ENCODE measurements at places on chromosomes 3 and 15.

GRCh38 chr15:68418611-68419161 lies 13.3 kb downstream of the ITGA11 start:
- DNase-seq: no peak

DNA sequence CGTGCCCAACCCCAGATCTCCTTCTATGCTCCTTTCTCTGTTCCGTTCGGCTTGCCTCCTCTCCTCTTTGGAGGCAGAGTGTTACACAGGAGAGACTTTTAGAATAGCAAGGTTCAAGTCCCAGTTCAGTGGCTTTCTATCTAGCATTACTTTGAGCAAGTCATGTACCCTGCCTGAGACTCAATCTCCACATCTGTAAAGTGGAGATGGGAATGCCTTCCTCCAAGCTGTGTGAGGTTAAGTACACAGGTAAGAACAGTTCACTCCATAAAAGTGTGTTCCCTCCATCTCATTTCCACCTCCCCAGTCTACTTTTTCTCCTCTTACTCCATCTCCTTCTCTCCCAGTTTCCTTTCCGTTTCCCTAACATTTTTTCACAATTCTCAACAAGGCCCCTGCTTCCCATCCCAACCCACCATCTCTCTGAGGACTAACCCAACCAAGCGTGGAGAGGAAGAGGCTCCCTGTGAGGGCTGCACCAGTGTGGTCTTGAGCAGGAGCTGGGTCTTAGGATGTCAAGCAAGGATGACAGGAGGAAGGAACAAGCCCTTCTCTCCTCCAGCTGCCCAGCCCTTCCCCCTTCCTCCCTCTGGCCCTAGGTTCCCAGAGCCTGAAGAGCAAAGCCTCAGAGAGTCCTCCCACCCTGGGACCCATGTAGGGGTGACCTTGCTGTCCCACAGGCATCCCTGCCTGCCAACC lies 6.4 kb downstream of the ATP8B4 start:
- DNase-seq: no peak

- DNase-seq: no peak
Measured at GRCh38 chr3:14397531-14397930, 4.9 kb upstream of the SLC6A6 start.

- DNase-seq: no peak
Measured at GRCh38 chr15:91429973-91430372, 329.9 kb downstream of the SV2B start.

DNA sequence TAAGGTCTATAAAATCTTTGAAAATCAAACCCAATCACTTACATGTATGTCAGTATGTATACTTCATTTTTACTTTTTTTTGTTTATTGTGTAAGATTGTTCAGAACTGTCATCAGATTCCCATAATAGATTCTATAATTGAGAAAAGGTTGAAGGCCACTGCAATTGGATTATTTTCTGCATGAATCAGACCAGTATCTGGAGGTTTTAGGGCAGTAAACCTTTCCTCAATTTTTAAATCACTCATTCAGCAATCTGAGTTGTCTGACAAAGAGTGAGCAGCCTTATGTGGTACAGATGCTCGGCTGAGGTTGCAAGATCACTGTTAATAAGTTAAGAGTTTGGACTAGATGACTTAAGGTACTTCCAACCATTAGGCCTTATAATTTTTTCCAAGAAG lies 96.0 kb downstream of the TP63 start:
- DNase-seq: no peak

DNA sequence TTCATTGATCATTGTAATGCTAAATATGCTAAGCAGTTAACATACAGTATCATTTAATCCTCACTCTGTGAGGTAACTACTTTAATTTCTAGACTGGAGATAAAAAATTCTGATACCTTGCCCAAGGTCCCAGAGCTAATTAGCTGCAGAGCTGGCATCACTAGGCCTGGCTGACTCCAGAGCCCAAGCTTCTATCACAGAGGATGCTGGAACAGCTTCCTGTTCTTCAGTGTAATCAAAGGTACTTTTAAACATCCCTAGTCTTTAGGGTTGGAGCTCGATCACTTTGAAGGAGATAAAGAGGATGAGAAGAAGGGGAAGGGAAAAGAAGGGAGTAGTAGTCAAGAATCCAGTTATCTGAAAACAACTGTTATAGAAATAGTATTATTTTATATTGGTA lies 37.1 kb upstream of the BOC start:
- no peak for DNase-seq

- DNase-seq: no peak
Measured at GRCh38 chr3:37256447-37256846, 82.1 kb upstream of the LRRFIP2 start.

DNA sequence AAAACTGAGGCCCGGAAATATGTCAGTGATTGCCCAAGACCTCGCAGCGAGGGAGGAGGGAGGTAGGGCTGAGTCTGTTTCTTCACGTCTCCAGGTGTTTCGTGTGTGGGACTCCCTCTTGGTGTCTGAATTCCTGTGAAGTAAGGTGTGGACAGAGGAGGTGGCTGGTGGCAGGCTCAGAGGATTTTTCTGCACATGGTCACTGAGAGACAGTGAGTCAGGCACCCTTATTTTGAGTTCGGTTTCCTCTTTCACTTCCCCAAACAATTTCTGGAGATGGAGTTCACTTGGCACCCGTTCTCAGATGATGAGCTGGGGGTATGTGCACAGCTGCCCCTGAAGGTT lies 46.3 kb upstream of the VPS8 start:
- DNase-seq: peak; percentile 95

DNA sequence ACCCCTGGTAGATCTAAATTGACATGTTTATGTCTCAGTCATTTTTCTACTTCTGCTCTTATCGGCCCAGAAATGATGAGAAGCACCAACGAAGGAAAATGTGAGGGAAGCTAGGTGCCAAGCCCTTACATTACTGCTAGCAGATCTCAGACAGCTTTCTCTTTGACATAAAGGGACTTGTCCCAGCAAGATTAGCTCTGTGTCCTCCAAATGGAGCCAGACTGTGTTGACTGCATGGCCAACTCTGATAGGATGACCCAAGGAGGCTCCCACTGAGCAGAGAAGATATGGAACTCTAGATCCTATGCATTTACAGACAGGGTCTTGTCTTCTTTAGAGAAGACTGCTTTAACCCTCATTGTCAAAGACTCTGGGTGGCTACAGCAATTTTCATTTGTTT lies 2.8 kb upstream of the MCTP2 start:
- no peak for DNase-seq

DNA sequence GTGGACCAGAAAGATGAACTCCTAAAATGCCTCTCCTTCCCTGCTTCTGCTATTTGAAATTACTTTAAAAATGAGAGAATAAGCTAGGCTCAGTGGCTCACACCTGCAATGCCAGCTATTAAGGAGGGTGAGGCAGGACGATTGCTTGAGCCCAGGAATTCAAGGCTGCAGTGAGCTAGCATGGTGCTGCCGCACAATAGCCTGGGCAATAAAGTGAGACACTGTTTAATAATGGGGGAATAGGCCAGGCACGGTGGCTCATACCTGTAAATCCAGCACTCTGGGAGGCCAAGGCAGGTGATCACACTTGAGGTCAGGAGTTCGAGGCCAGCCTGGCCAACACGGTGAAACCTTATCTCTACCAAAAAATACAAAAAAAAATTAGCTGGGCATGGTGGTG lies 271.1 kb downstream of the FOXP1 start:
- no peak for DNase-seq

DNA sequence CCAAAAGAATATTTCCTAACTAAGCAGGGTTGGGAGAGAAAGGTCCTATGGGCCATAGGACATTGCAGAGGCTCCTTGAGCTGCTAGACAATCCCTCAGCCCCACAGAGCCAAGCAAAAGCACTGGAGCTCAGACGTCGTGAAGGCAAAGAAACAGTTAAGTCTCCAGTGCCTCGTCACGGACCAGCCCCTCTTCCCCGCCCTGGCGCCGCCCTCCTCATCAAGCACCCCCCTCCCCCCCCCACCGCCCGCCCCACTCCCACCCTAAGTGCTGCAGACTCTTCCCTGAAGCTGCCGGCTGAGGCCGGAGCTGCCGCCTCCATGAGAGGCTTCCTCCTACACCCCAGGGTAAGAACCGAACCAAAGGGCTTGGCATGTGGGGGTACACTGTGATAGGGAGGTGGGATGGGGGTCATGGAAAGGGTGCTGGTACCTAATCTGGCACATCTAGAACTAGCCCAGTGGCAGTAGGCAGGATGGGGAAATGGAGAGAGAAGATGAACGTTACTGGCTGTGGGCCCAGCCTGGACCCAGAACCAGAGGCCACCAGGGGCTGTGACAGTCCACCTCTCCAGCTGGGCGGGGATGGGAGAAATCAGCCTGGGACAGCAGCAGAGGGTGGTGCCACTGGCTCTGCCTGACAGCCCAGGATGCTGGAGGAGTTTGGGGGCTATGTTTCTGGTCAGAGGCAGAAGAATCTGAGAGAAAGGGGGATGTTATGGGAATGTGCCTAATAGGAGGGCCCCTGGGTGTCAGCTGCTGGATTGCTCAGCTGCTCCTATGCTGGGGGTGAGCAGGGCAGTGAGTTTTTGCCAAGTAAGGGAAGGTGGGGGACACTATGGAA lies at the start of gene MAP1A:
Gene MAP1A, plus strand, starts transcription at position 255 of the 843 bp plus-strand sequence. CDS start 3,866 bp downstream, outside the sequence.
- no peak for DNase-seq

DNA sequence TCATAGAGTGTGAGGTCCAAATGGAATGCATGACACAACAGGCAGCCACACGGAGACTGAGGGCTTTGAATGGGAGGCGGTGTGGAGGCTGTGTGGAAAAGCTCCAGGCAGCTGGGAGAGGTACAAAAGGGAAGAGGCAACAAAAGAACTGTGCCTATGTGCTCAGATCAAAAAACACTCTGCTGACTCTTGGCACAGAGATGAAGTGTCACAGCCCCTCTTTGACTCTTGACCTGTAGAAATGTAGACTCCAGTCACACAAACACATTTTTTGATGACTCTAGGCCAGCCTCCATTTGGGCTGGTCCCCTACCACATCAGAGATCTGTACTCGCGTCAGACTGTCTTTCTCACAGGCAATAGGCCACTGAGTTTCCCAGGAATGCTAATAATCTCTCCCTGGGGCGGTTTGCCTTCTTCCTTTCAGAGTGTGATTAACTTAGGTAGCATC lies 456.0 kb downstream of the TUSC7 start:
- no peak for DNase-seq

DNA sequence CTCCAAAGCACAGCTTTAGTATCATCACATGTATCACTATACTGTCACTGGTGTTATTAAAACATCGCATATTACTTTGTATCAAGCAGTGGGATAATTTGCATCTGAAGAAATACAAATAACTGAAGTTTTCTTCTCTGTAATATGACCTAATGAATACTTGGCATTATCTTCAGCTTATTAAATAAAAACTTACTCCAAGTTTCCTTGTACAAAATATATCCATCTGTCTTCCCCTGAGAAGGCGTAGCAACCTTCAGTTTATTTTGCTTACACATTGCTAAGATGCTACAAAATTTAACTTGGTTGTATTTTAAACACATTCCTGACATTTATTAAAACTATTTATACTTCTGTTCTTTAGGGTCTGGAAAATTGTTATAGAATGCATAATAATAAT lies 13.7 kb downstream of the FGF7 start:
- no peak for DNase-seq

GRCh38 chr3:58260733-58261132 lies 23.1 kb downstream of the ABHD6 start:
- peak; percentile 10 for DNase-seq

GRCh38 chr3:32495609-32496008 lies 7.0 kb downstream of the CMTM6 start:
- DNase-seq: peak; percentile 91

DNA sequence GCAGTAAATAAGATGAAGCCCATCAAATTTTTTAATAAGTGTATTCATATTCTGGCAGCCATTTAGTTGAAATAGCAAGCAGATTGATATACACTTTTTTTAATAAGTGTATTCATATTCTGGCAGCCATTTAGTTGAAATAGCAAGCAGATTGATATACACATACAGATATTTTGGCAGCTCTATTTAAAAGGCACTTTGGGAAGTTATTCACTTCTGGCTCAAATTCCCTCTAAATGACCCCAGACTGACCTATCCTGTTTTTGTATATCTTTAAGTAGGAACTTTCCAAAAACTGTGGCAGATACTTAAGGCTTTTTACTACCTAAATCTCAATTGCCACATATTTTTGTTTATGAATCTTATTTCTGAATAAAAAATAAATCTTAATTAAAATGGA lies 122.3 kb downstream of the PLD1 start:
- no peak for DNase-seq

GRCh38 chr3:143668924-143669790 lies 179.1 kb downstream of the SLC9A9 start:
- no peak for DNase-seq

- peak; percentile 51 for DNase-seq
Measured at GRCh38 chr15:56017920-56018319, 24.5 kb upstream of the NEDD4 start.

DNA sequence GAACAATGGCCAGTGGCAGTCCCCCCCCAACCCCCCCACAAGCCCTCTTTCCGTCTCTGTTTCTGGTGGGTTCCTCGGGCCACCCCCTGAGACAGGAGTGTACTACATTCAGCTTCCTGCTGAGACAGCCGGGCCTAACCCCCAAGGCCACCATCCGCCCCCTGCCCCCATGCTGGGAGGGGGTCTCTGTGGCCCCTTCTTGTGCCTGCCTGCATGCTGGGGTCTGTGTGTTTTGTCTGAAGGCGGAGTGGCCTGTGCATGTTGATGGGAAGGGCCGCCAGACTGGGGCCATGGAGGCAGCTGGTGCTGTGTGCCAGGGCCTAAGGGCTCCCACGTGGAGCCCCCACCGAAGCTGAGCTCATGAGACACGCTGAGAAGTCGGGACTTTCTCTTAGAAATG lies 26.6 kb downstream of the PLXNA1 start:
- DNase-seq: no peak

- DNase-seq: peak; percentile 73
Measured at GRCh38 chr15:88465633-88466224, 1.5 kb downstream of the MRPL46 start.

DNA sequence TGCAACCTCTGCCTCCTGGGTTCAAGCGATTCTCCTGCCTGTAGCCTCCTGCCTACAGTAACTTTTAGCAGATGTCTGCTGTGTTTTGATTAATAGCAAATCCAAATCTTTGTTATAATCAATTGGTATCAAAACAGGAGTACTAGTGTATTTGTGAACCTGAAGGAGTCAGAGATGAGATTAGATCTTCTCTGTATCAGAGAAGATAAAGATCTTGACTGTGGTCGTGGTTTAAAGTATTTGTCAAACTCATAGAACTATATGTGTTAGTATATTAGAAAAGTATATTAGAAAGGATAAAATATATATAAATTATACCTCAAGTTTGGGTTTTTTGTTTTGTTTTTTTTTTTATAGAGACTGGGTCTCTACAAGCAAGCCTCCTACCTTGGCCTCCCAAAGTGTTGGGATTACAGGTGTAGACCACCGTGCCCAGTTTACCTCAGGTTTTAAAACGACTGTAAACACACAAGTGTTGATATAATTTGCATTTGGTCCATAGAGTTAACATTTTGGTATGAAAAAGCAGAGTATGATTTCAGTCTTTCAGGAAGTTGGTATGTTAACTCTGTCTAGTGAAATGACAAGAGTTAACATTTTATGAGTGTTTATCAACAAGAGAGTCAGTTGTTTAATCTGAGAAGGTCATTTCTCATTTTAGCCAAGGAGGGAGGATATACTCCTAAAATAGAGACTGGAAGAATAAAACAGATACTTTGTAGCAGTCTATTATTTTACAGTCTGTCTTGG lies 18.3 kb downstream of the RTF1 start:
- DNase-seq: no peak

GRCh38 chr15:31297575-31298456 lies 28.8 kb upstream of the KLF13 start:
- no peak for DNase-seq

GRCh38 chr15:48581219-48581618 lies 64.3 kb downstream of the FBN1 start:
- no peak for DNase-seq

GRCh38 chr3:11274566-11275142 lies 2.5 kb downstream of the ATG7 start:
- no peak for DNase-seq
